ENCODE measurements at places on chromosomes 5 and 9.

DNA sequence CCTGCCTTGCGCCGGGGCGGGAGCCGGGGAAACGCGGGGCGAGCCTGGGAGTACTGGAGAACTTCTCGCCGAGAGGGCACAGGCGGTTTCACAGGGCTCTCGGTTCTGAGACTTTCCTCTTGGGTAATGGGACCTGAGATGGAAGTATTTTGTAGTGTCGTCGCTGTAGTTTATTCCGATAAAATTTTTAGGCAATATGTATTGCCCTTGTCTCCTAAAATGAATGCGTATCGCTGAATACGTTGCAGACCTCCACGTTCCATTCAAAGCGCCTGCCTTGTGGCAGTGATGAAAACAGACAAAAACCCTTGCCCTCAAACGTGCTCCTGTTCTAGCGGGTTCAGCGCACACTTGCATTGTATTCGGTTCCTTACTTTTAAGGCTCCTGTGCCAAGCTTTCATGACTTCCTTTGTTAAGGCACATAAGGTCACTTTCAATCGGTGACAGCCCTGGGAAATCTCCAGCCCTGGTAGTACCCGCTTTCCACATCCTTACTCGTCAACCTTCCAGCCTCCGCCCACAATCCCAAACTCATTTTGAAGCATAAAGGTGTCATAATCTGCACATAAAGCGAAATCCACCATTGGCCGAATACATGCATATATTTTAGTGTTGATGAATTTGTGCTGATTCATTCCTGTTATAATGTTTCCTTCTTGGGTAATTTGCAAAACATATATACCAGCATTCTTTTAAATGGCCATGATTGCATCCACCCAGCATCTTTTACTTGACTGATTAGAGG lies 694 bp downstream of the RMI1 start:
- peak; percentile 42 for DNase-seq

DNA sequence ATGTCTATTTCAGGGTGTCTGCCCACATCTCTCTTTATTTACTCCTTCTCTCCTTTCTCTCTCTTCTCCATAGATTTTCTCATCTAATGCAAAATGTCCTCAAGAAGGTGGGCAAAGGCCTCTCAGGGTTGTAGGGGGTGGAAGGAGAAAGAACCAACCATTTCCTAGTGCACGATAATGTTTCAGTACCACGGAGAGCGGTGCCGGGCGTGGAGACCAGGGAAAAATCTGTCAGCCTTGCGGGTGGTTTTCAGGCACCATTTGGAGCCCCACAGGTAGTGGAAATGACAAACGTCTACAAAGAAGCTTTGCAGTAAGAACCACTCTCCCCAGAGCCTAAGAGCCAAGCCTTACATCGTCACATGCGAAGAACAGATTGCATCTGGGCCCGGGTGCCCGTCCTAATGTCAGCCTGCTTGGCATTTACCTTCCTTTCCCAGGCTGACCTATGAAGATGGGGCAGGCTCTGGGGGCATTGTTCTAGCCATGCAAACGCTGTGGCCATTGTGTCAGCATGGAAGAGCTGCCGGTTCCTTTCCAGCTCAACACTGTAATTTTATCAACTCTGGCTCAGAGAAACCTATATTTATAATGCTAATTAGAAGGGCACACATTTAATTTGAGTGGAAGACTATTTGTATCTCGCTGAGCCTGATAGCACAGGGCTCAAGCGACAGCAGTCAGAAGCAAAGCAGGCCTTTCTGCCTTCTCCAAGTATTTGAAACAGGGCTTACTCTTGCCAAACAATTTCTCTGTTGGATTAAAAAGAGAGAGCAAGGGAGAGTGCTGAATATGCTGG lies 430.1 kb upstream of the WWC1 start:
- no peak for DNase-seq

- DNase-seq, result no peak
Observed at GRCh38 chr9:135994501-135995192, 33.5 kb upstream of the UBAC1 start.

DNA sequence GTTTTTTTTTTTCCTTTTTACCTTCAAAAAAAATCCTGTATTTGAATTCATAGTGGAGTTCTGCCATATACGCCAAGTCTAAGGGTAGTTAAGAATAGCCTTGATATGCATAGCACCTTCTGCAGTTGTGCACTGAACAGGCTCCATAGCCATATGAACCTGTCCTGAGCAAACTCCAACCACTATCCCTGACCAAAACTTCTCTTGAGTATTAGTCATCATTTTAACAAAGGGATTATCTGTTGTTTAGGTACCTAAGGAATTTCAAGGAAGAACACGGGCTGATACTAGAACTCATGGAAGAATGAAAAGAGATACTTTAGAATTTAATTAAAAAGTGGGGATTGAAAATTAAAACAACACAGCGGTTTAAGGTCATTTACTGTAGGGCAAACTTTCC lies 1.9 kb upstream of the FBXO38 start:
- DNase-seq, result no peak

DNA sequence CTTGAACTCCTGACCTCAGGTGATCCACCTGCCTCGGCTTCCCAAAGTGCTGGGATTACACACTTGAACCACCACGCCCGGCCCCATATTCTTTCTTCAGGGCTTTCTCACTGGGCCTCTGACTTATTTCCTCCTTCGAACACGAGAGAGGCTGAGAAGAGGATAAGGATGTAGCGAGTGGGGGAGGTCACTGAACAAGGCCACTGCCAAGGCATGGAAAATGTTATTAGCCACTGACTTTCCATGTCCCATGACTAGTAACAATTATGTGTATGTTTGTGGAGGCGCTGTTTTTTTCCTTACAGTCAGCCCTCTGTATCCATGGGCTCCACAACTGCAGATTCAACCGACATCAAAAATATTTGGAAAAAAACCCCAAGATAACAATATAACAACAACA lies 12.3 kb upstream of the FCHSD1 start:
- no peak for DNase-seq

DNA sequence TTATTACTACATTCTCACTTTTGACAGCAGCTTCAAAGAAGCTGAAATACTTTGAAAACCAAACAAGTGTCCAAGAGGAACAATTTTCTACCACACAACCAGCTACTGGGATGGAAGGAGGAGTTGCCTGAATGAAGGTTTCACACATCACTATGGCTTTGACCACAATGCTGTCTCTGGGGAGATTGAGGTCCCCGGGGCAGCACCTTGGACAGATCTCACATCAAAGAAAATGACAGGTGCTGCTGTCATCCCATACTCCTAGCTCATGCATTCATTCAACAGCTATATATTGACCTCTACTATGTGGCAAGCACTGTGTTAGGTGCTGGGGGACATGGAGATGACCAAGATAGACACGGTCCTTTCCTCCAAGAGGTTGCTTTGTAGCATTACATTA lies 233.2 kb upstream of the RASEF start:
- DNase-seq, result no peak

GRCh38 chr9:130194378-130194932 lies 22.3 kb downstream of the NCS1 start:
- no peak for DNase-seq

GRCh38 chr9:31078175-31078574 lies 1306.3 kb upstream of the ACO1 start:
- no peak for DNase-seq

DNA sequence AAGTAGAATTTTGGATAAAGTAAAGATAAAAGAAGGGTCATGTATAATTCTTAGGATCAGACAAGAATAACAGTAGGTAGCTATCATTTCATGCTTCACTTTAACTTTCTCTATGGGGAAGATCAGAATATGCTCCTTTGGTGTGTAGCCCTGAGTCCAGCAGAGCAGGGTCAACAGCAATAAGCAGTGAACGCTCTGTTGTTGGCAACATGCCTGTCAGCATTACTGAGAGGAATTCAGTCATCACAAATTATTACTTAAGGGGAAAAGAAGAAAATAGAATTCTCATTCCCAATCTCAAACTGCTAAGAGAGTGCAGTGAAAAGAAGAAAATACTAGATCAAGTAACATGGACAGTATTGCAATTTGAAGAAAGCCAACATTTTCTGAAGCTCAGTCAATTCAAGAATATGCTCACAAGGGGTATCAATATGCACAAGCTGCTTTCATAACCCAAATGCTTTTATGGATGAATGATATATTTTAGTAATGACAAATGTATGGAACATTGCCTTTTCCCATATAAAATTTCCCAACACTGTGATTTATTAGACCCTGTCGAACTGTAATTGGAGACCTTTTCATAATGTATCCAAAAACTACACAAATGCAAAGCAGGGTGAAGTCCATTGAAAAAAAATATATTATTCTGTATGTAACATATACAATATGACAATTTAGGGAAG lies 1359.4 kb downstream of the EFNA5 start:
- no peak for DNase-seq

DNA sequence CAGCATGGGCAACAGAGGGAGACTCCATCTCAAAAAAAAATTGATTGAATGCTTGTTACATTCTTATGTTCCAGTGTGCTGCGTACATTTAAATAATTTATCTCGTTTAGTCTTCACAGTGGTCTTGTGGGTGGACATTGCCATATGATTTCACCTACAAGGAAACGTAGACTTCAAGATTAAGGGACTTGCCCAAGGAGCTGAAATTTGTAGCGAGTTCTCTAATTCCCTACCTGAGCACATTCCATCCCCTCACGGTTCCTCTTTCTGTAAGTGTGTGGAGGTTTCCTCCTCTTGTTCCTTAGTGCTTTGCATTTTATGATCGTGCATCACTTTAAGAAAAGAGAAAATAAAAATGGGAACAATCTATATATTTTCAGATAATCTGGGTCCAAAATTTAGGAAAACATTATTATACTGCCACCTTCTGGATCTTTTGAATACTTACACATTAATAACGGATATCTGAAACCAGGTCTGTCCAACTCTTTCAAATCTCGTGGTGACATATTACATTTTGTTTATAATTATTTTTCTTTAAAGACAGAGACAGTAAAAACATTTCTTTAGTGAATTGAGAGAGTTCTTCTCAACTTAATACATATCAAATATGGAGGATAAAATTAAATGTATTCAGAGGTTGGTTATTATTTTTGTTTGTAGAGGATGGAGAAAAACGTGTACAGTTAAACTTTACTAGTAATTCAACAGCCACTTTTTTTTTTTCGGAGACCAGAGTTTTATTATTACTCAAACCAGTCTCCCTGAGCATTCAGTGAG lies 29.9 kb upstream of the C7 start:
- peak; percentile 32 for DNase-seq

DNA sequence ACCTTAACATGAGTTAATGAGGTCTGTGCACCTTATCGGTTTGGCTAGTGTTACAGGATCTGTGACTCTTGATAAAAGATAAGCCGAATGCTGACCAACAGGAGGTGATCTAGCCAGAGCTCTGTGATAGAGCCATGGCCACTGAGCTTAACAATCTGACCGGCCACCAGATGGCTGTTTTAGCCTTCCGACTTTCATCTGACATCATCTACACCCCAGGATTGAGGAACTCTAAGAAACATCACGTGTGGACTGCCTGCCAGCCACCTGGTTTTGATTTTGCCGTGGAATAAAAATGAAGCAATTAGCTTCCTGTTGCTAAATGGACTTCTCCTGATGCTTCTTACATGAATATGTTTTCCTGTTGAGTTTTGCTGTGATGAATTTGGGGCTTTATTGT lies 281.3 kb downstream of the CEMIP2 start:
- DNase-seq, result no peak

DNA sequence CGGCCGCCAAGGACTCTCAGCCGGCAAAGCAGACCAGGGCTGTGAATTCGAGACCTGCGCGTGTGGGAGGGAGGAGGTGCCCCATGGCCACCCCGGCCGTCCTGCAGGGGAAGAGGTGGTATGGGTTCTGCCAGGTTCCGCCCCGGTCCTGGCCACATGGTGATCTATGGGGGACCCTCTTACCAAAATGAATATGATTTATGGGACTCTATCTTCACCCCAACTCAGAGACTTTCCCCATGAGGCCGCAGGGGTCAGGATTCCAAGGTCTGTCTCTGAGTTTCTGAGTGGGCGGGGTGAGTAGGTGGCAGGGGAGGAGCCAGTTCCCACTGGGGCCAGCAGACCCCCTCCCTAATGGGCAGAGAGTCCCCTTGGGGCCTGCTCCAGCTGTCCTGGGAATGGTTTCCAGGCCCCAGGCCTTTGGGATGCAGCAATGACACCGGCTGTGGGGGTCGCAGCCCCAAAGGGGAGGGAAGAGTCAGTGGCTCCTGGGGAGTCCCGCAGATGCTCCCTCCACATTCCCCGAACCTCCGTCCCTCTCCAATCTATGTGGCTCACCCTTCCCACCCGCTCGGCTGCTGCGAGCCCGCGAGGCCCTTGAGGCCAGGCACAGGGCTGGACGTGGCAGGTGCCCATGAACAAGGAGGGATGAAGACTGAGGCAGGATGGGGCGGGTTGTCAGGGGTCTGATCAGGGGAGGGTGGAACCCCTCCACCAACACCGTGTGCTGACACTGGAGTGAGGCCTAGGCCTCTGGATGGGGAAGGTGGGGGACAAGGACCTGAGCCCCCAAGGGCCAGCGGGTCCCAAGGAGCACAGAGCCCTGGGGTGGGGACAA lies 20.1 kb upstream of the NOTCH1 start:
- no peak for DNase-seq

- no peak for DNase-seq
Observed at GRCh38 chr5:128836571-128836970, 128.7 kb upstream of the SLC27A6 start.

- DNase-seq, result no peak
Observed at GRCh38 chr5:11429254-11429653, 475.0 kb downstream of the CTNND2 start.

DNA sequence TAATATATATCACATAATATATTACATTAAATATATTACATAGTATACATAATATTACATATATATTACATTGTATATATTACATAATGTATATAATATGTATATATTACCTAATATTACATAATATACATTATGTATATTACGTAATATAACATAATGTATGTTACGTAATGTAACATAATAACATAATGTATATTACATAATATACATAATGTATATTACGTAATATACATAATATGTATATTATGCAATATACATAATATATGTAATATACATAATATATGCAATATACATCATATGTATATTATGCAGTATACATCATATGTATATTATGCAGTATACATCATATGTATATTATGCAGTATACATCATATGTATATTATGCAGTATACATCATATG lies 19.1 kb downstream of the CYLC2 start:
- DNase-seq, result no peak

DNA sequence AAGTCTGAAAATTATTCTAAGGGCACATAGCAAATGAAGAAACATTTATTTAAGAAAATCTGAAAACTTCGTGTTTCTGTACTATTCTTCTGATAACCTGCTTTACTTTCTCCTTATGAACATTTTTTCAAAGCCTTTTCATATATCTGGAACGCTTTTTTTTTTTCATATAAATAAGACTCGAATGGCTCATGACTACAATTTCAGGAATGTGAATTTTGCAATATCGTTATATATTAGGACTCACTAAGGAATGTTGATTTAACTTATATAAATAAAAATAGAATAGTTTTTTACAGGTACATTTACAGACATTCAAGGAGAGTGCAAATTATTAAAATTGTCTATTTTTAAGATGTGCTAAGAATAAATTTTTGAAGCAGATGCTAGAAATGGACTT lies 42.9 kb downstream of the GPBP1 start:
- no peak for DNase-seq

- DNase-seq, result no peak
Observed at GRCh38 chr9:84067821-84068220, 87.2 kb downstream of the RMI1 start.
